ENCODE measurements at places on chromosomes 4 and X.

- DNase-seq = no peak
These were observed 254.7 kb downstream of the PALLD start for GRCh38 chr4:168751263-168752225.

DNA sequence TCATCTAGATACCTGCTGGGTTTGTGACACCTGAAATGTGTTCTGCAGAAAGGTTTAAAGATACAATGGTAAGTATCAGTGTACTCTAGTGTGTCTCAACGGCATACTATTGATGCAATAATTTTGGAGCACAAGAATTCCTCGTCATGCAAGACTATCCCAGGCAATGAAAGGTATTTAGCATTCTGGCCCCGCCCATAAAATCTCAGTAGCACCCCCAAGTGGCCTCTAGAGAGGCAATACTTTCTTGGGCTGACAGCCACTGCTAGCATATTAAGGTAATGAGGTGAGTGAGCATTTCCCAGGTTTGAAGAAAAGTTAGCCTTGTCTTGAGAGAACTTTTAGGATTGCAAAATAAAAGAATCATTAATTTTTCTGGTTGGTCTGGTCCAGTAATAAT is 24.0 kb downstream of the TAB3 start:
- DNase-seq = no peak

GRCh38 chrX:111671668-111672067 is 9.3 kb upstream of the ALG13 start:
- DNase-seq = no peak

DNA sequence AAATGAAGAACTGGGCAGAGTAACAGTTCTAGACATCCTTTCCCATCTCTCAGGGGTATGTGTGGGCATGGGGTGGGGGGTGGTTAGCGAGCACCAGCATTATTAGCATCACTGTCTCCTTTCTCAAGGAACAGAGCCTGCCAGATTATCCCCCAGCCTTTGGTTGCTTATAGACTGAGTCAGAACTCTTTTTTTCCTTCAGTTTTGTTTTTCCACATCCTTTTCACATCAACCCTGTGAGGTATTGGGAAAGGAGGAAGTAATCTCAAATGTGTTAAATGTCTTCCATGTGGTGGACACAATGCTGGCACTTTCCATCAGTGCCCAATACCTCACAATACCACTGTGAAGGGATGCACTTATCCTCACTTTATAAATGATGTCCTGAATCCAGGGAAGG is 3.1 kb upstream of the FGF16 start:
- DNase-seq = no peak

GRCh38 chr4:73599182-73599581 is 21.1 kb downstream of the RASSF6 start:
- no peak for DNase-seq

GRCh38 chr4:120520761-120521160 is 401.8 kb downstream of the PRDM5 start:
- no peak for DNase-seq

Measured in stimulated activated CD8-positive, alpha-beta memory T cell treated with anti-CD3 and anti-CD28 coated beads, Interleukin-4, amount 100 ng/mL, for 4 hours (primary cell).